ENCODE measurements at places on chromosomes 11 and 22. TPM values are rescaled to one million over a fixed set of nuclear protein-coding genes. Genes with fewer than 3 reads are reported as not detected.

GRK3 gene
- 4.3 TPM for total RNA-seq

ATP6V1E1 gene
- total RNA-seq, result 210 TPM

PHOX2A gene
- not detected for total RNA-seq

DEUP1 gene
- total RNA-seq, result not detected

GAL gene
- not detected for total RNA-seq

Data from left ventricle myocardium superior (tissue), 1 donor.